ELF-1 (cell line): ENCODE measurements at places on chromosomes 1 and 21.

- no peak for DNase-seq
Measured at GRCh38 chr1:19771350-19771749, 28.4 kb downstream of the TMCO4 start.

GRCh38 chr21:31531967-31532366, 127.5 kb upstream of the SOD1 start:
- DNase-seq: no peak

DNA sequence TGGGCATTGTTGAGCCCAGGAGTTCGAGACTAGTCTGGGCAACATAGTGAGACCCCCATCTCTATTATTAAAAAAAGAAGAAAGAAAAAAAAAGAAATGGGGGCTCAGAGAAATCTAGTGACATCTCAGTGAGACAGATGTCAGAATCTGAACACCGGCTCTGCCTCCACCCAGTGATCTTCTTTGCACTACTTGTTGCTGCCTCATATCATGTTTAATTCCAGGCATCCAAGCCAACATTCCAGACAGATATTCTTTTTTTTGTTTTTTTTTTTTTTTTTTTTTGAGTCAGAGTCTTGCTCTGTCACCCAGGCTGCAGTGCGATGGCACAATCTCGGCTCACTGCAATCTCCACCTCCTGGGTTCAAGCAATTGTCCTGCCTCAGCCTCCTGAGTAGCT, 5.0 kb upstream of the ARL8A start:
- DNase-seq: no peak

GRCh38 chr1:107953556-107953955, 11.4 kb downstream of the VAV3 start:
- no peak for DNase-seq

GRCh38 chr1:44830900-44831304, 12.2 kb downstream of the PTCH2 start:
- no peak for DNase-seq
